Activated CD8-positive, alpha-beta memory T cell treated with anti-CD3 and anti-CD28 coated beads for 1 hour (primary cell): ENCODE measurements at places on chromosomes 12 and 14.

- DNase-seq = no peak
Measured at GRCh38 chr12:127810041-127810440, 456.9 kb upstream of the TMEM132C start.

GRCh38 chr12:4852911-4853310 lies 56.8 kb upstream of the KCNA1 start:
- DNase-seq = no peak

DNA sequence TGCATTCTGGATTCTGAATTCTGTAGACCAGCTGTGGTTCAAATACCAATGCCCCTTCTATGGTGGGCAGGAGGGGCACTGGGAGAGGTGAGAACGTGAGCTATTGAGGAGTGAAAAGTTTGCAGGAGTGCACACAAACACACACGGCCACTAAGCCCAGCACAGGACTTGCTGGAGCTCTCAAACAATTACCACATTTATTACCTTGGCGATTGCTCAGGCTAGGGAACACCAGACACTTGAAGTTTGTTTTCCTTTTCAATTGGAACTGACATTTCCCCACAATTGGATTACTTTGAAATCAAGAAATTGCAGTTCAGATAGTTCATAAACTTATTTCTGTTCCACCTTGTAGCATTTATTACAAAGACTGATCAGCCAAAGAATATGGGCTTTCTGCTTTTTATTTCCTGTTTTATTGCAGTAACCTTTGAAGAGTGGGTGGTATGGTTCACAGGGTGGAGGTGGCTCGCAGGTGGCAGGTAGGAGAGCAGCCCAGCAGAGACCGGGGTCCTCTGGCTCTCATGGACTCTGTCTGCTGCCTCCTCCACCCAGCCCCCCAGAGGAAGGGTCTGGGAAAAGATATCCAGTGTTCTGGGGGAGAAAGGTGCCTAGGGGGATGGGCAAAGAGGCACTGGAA lies 429.8 kb upstream of the CCDC196 start:
- no peak for DNase-seq

DNA sequence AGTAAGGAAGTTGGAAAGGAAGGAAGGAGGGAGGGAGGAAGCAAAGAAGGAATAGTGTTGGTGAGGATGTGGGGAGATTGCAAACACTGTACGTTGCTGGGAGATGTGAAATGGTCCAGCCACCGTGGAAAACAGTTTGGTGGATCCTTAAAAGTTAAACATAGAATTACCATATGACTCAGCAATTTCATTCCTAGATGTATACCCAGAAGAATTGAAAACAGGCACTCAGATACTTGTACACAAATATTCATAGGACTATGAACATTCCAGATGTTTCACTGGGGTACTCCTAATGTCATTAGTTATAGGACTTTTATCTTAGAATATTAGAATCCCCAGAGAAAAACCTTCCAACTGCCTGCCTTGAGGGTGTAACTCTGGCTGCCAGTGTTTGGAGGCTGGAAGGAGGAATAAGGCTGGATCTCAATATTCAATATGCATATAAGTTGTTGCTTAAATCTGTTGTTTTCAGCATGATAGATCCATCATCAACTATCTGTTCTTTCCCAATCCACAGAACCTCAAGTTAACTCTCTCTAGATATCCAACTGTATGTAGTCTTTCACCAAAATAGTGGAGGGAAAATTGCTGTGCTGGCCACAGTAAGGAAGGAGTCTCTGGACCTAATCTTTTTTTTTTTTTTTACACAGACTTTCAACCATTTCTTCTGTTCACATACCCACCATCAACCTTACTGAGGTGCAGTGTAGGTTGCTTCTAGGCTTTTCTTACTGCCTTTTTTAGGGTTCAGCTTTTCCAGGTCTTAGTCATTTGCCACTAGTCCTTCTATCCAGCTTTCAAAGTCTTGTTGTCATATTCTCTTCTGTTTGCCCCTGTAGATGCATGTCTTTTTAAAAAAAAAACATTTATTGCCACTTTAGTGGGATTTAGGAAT lies 94.5 kb downstream of the DNAI7 start:
- DNase-seq = no peak

DNA sequence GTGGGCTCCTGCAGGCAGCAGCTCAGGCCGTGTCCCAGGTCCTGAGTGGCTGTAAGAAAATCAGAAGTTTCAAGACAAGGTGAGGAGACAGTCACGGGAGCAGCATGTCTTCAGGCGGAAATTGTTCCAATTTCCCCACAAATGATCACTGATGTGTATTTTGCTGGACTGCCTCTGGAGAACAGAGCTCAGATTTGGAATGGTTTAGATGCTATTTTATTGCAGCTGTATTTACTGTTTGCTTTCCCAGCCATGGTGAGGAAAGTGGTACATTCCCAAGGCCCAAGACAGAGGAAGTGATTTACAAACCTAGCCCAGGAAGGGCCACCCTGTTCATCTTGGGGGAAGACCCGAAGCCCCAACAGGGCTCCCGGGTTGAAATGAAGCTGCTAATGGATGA lies 195.6 kb downstream of the CHST11 start:
- no peak for DNase-seq
